ENCODE measurements at places on chromosomes 6 and 20.

DNA sequence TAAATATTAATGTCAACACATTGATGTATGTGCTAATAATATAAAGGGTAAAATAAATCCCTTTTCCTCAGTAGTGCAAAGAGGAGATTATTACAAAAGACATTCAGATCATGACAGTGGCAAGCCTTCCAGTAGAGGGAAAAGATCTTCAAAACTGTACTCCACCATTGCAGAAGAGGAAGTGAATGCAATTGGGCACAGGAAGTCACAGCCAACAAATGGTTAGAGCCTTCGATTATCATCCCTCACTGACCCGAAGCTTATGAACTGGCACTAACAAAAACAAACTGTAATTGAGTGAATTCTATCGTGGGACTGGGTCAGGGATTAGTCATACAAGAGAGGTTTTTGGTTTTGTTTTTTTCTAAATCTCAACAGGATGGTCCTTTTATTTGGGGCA is 39.3 kb upstream of the SCGN start:
- DNase-seq = no peak

DNA sequence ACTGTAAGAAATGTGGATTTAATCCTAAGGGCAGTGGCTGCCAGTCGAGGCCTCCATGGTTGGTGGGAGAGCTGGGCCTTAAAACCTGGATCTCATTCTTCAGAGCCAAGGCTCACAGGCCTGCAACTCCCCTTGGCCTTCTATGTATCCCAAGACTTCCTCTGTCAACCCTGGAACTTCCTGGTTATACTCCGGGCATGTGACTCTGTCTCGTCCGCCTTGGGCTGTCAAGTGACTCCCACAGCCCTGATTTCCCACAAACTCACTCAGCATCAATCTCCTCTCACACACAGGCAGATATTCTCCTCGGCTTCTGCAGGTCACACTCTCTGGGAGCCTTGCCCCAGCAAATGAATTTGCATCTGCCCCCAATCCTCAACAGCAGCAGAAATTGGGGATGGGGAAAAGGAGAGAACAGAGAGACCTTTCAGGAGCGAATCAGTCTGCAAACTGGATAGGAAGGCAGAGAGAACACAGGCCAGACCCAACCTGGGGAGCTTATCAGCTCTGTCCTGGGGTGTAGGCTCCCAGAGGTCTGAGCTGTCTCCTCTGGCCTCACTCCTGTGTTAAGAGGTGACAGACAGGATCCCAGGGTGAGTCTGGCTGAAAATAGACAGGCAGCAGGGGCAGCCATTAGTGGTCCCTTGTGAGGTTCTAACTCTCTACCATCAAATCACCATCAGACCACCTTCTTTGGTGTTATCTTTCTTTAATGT is 30.4 kb upstream of the PREX1 start:
- DNase-seq = no peak

DNA sequence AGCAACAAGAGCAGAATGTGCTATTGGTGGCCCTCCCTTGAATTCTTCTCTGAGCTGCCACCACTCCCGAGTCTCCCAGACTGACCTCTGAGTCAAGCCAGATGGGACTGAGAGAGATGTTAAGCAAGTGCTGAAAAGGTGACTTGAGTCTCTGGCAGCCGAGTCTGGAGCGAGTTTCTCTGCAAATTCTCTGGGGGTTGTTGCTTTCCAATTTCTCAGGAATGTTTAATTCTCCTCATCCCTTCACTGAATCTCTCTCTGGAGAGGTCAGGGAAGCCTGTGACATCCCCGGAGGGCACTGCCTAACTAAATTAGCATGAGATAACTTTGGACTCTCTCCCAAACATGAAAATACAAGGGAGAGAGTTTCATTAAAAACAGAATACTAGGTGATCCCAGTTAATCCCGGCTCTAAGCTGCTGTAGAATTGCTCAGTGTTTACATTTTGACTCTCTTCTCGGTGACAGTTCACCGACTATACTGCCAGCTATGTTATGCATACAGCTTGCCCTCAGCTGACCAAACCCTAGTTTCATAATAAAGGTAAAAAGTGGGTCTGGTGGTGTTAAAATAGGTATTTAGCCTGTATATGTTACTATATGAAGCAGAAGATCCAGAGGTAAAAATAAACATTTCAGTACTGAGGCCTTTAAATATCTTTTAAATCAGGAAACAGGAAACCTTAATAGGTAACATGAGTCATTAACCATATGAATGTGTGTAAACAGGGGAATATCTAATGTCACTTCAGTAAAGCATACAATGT is 157.9 kb downstream of the FOXC1 start:
- no peak for DNase-seq

DNA sequence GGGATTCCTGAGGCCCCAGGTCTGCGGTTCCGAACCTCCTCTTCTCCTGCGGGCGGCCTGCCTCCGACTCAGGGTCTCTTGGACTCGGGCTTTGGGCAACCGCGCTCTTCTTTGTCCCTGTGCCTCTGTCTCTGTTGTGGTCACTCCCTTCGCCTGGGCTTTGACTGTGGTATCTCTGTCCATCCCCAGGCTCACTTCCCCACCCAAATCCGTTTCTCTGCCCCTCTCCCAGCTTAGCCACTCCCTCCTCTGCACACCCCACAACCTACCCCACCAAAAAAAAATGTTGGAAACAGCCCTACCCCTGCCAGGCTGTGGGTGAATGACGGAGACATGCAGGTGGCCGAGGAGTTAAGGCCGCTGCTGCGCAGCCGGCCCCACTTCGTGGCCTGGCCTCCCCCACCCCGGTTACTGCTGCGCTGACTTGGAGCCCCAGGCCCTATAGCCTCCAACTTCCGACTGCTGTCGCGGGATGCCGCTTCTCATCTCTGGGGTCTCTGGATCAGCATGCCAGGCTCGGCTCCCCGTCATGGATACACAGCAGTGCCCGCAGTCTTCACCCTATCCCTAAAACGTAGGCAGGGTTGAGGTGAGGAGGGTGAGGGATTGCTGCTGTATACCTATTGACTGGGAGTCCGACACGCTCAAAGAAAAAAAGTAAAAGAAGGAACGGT is 2.7 kb upstream of the MAFB start:
- DNase-seq = no peak

DNA sequence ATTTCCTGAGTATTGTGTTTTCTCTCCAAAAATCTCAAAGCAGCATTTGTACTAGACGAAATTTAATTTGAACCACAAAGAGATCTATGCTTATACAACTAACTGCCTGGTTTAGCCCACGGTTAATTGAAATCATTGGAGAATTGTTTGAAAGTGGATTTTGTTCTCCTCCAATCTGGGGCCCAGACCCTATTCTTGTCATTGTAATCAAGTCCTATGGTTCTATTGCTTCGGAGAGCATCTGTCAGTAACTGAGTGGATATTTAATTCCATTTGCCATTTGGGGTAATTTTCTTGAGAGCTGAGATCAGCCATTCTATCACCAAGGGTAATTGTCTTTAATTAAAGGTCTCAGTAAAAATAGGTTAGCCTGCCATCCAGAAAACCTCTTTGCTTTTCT is 117.0 kb upstream of the KCNG1 start:
- DNase-seq = no peak

- no peak for DNase-seq
These were observed 29.1 kb upstream of the TULP1 start for GRCh38 chr6:35541836-35542235.

GRCh38 chr20:19015351-19016139 is 196.9 kb upstream of the SLC24A3 start:
- DNase-seq = no peak

DNA sequence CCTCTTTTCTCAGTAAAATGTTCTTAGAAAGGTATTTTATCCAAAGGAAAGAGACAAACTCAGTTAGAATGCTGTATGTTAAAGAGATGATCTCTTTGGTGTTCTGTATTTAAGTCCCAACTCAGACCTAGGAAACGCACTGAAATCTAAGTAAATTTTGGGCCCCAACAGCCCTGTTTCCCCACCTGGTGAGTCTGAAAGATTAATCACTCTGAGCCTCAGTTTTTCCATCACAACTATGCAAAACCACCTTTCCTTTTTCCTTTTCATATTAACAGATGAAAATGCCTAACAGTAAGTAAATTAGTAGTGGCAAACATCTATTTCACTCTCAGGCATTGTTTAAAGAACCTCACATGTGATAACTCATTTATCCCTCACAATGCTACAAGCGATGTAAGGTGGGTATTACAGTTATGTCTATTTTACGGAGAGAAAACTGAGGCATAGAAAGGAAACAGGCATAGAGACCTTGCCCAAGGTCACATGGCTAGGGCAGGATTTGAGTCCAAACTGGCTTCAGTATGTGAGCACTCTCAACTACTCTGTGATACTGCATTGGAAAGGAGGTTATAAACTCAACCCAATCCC is 36.0 kb upstream of the FAM83C start:
- no peak for DNase-seq

DNA sequence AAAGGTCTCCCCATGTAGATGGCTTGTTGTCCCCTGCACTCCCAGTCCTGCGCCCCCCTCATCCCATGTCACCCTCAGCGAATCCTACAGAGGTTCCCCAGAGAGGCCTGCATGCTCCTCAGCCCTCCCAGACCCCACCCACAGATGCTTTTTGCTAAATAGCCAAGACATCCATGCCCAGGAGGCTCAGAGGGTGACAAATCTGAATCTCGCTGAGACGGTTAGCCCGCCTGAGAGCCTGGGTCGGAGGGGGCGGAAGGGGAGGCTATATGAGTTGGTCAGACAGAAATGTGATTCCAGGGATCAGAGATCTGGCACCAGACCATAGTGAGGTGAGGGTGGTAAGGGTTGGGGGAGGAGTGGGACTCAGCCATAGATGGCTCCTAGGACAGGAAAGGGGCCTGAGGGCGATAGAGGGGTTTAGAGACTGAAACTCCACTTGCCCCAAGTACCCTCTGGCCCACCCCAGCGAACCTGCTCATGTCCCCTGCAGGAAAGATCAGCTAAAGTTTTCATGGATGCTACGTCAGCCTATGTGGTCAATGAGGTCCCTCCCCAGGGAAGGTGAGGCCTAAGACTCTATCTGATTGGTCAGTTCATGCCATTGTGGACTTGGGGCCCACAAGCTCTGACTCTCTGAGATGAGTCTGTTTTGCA is 33.2 kb downstream of the TFEB start:
- DNase-seq = no peak

DNA sequence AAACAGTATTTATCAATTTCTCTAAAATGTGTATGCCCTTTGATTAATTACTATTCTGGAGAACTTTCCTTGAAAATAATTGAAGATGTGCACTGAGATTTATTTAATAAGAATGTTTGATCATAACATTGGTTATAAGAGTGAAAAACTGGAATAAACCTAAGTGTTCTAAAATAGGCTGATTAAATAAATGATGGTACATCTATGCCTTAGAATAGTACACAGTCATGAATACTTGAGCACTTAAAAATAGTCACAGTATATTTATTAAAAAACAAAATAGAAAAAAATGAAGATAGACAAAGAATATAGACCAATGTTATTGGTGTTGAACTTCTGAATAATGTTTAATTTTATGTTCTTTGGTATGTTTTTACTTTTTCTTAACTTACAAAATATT is 93.0 kb downstream of the ZNF217 start:
- DNase-seq = no peak

DNA sequence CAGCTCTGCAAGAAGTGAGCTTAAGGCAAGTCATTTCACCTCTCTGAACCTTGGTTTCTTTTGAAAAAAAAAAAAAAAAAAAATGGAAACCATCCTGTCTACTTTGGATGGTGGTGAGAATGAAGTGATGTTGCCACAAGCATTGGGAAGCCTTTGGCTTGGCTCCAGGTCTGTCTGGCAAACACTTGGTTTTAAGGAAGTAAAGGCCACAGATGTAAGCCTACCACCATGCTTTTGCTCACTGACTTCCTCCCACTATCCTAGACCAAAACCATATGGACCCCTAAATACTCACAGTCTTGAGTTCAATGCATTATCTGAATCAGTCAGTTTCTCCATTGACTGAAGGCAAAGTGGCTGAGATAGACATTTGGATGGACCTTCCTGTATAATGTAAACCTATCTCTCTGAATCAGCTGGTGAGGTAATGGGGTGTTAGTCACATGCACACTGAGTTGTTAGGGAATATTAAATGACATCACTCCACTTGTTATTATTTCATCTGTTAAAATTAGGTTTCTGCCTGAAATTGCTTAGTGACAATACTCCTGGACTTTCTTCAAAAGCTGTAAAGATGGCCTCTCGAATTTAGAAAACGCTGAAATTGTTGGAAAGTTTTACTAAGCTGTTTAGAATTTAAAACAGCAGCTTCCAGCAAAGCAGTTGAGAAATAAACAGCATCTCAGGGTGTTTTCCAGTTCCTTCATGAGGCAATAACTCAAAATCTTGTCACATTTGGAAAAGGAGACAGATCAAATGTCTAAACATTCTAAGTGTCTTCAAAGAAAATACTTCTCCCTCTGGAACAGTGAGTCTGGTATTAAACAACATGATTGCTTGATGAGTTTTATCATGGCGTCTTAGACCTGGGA is 833.5 kb downstream of the DHX35 start:
- DNase-seq = no peak

- no peak for DNase-seq
These were observed 211.4 kb upstream of the ECI2 start for GRCh38 chr6:4346659-4347333.

DNA sequence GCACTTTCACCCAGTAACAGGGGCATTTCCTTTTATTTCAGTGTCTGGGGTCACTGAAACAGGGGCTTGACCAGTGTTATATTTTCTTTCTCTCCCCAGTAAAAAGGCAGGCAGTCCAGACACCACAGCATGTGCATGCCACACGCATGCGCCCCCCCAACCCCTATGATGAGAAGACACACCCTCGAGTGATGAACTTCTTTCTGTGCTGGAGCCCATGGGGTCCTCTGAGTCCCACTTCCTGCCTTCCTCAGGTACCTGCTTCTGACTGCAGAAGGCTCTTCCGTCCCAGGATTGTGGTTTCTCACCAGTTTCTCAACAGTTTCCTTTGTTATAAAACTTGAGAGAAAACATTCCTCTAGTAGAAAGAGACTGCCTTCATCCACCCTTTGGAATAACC is 45.7 kb upstream of the TMEM181 start:
- no peak for DNase-seq

DNA sequence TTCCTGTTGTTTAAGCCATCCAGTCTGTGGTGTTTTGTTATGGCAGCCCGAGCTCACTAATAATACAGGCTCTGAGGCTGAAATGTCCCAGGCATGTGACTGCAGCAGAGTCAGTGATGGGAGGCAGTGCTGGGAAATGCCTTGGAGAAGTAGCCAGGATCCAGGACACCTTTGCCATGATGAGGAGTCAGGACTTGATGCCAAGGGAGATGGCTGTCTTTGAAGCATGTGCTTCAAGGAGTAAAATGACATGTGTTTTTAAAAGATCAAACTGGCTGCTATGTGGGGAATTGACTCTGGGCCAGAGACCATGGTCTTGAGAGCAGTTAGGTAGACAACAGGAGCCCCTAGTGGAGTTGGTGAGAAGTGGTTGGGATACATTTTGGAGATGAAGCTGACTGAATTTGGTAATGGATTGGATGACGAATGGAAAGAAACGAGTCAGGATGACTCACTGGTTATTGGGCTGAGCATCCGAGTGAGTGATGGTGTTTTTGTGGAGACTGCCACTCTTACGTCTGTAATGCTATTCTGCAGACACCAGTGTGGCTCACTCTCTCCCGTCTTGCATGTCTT is 322.2 kb downstream of the PLCB1 start:
- no peak for DNase-seq

DNA sequence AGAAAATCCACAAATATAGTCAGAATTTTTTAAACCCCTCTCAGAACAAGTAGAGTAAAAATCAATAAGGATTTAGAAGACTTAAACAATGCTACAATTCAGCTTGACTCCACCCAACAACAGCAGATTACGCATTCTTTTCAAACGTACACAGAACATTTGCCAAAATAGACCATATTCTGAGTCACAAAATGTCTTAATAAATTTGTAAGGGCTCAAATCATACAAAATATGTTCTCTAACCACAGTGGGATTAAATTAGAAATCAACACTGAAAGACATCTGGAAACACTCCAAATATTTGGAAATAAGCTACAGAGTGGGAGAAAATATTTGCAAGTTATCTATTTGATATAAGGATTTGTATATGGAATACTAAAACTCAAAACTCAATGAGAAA is 164.2 kb upstream of the AKAP12 start:
- no peak for DNase-seq
